ENCODE measurements at places on chromosomes 4 and X.
A peak's percentile ranks its signal among the peaks of the same experiment; 100 is the strongest.

DNA sequence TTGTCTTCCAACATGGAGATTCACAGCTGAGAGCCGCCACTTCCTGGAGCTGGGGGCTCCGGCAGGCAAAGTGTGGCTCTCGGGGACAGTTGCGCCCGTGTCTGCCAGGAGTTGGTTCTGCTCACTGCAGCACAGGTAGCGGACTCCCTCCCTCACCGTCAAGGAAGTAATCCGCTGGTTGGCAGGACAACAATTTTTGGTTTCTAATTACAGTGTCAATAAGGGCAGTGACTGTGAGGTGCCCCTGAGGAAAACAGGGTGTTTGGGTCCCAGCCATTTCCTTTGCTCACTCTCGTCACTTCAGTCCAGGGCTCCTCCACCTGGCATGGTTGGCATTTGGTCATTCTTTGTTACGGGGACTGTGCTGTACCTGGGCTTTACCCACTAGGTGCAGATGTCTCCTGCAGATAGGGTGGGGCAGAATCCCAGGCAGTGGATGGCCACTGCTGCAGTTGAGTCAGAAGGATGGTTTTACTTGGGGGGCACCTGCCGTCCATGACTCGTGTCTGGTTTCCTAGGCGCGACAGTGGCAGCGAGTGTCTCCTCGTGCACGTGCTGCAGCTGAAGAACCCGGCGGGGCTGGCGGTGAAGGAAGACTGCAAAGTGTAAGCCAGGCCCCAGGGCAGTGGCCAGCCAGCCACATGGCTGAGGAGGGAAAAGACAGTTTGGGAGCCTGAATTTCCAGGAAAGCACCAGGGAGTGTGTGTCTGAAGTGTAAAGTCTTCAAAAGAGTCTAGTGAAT lies 32.1 kb upstream of the CLCN4 start:
- DNase-seq: no peak

DNA sequence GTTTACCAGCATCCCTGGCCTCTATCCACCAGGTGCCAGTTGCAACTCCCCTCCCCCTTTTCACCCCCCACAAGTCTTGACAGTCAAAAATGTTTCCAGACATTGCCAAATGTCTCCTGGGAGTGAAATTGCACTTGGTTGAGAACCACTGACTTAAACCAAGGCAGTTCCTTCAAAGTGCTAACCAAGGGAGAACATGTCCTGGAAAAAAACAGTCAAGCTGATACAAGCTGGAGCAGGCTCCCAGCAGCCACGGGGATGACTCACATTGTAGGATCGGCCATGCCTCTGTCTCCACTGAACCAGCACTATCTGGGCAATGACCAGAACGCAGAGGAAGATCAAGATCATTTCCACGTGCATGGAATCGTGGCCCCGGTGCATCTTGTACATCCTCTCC lies 11.4 kb downstream of the RNF175 start:
- DNase-seq: no peak

GRCh38 chrX:45697591-45697990 lies 496.9 kb upstream of the DIPK2B start:
- DNase-seq: peak; percentile 10

DNA sequence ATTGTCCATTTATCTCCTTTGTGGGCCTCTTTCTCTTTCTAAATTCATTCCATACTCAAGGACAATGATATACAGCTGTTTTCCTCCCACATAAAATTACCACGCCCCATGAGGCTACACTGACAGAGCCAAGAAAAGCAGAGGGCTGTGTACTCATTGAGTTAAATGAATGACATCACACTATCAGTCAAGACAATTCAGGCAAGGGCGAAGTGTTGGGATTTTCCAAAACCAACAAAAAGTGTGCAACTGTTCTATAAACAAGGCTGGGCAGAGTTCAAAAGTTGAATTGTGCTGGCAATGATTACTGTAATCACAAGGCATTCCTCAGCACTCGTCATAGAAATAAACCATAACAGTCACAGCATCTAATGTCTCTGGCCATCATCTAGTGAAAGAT lies 799.6 kb upstream of the DIAPH2 start:
- no peak for DNase-seq

- DNase-seq: no peak
These were observed 538 bp upstream of the CYTL1 start for GRCh38 chr4:5019796-5020195.

DNA sequence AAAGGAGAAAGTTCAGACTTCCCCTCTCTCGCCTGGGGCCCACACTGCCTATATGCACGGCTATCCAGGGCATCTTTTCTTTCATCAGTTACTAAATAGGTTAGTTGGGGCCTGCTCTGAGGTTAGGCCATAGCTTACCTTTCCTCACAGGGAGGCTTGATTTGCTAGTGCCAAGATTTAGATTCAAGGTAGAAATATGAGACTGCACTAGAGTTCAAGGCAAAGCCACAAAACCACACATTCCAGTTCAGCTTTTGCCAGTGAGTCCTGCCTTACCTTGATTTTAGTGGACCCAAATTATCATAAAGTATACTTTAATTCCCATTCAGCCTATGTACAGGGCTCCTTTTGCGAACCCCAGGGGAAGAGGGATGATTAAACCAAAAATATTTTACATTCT lies 762.8 kb downstream of the PDHA2 start:
- DNase-seq: no peak

GRCh38 chr4:38204339-38205035 lies 244.3 kb downstream of the PTTG2 start:
- DNase-seq: no peak

DNA sequence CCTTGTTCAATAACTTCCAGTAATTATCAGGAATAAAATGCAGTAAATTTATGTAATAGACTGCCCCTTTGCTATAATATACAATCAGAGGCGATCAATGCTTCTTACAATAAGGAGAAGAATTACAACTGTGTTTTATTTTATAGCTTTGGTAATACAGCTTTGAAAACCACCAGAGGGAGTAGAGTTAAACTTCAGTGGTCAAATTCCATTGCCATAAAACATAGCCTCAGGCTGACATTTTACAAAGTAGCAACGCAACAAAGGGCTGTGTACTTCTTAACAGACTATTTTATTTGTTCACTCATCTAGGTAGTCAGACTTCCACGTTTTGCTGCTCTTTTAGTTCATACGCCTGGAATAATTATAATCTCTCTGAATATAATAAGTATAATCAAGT lies 58.5 kb downstream of the TEX13C start:
- DNase-seq: no peak

DNA sequence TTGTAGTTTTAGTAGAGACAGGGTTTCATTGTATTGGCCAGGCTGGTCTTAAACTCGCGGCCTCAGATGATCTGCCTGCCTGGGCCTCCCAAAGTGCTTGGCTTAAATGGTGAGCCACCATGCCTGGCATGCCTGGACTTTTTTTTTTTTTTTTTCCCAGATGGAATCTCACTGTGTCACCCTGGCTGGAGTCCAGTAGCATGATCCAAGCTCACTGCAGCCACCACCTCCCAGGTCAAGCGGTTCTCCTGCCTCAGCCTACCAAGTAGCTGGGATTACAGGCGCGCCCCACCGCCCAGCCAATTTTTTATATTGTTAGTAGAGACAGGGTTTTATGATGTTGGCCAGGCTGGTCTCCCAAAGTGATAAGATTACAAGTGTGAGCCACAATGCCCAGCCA lies 8.4 kb downstream of the UBE2K start:
- DNase-seq: no peak

DNA sequence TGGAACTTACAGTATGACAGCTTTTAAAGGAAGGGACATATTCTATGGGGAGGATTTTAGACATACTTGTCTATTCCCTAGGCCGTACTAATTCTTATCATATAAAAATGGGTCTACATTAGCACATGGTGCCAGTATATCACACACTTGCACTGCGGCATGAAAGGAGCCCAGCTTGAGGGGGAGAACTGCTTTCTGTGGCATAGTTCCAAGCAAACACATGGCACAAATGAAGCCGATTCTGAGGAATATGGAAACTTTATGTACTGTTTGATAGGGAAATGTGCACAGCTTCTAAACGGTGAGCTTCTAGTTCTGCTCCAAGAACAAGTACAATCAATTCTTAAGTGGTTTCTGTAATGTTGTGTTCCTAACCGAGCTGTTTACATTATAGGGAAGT lies 675.6 kb upstream of the FTHL17 start:
- DNase-seq: no peak

DNA sequence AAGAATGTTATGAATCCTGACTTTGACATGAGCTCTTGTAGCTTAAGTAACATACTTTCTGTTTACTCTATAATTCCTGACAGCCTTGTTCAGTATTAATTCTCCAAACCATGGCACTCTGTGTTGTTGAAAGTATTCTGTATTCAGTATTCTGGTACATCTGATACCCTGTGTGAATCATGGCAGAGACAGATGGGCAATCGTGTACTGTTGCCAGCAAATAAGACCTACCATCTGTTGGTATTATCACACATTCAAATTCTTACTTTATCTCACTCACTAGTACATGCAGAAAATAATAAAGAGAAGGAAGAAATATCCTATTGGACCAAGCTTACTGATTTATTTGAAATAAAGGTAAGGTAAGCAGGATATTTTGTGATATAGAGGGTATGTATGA lies 7.9 kb downstream of the MBTPS2 start:
- DNase-seq: no peak

DNA sequence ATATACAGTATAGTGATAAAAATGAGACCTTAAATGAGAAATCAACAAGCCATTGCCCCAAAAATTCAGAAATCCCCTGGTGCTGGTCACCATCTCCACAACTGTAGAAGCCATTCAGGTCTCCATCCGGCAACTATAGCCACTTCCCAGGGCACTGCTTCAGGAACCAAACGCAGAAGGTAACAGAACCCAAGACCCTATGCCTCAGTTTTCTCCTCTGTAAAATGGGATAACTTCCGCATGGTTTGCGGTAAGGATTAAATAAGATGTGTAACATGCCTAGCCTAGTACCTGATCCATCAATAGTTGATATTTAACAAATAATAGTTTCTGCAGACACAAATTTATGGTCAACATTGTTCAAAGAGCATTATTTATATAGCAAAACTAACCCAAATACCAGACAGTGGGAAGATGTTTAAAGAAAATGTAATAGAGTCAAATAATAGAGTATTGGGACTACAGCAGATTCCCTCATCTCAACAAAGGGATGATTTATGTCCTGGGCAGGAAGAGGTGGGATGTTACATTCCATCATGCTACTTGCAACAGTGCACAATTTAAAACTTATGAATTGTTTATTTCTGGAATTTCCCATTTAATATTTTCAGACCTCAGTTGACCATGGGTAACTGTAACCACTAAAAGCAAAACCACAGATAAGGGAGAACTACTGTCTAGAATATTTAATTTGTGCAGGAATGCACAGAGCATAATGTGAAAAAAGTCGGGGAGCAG lies 30.0 kb downstream of the IRF2 start:
- no peak for DNase-seq

- no peak for DNase-seq
These were observed 61.7 kb downstream of the MAML3 start for GRCh38 chr4:140092094-140092851.

DNA sequence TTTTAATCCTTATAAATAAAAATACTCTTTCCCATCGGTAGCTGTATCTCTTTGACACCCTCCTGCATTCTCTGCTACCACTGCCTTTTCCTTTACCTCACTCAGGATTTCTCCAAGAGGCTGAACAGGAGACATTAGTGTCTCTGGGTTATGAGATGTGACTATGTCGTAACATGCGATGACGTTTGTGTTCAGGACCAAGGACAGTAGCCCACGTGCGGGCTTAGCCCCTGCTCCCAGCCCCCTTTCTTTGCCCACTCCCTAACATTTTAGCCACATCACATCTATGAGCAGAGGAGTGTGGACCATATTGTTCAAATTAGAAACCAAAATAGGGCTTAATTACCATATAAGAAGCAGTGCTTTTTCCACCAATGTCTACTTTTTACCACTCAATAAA lies 369.3 kb downstream of the FBXW7 start:
- DNase-seq: no peak

DNA sequence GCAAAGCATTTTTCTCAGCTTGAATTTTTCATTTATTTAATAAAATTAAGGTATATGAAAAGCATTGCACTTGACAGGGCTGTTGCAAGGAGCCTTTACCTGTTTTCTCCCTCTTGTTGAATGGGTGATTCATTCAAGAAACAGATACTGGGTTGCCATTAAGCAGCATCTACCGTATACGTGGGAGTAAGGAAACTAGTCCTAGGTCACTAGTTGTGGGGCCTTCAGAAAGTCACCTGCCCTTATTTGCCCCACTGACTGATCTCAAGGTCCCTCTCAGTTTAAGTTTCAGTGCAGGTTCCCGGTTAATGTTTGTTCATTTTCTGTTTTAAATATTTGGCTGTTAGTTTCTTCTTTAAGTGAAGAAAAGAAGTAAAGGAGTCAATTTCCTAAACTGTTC lies 34.0 kb downstream of the LHFPL1 start:
- no peak for DNase-seq

DNA sequence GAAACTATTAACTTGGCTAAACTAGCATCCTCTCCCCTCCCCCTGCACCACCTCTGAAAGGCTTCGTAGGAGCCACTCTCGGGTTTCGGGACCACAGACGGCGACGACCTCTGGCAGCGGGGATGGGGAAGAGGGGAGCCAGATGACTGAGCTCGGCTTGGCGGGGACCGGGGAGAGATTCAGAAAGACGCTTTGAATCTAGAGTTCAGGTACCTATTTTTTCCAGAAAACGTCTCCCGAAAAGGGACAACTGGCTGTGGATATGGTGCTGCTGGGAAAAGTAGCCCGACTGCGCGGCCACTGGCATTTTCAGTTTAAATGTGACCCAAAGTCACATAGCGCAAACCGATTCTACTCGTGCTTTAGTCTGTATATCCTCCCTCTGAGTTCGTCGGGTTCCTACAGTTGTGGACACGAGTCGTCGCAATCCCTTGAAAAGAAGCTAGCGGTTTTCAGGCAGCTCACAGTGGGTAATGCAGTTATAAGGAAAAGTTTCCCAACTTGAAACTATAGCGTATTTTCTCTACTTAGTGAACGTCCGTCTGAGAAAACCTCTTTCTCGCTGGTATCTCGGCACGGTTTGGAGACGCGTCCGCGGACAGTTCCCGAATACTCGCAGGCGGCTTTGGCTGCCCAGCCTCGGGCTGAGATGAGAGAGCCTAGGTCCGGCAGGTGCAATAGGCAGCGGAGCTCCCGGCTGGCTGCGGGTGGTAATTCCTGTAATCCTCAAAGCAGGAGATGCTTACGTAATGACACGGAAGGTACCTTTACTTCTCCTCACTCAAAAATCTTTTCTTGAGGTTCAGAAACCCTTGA lies 1.3 kb downstream of the PARM1 start:
- DNase-seq: no peak

DNA sequence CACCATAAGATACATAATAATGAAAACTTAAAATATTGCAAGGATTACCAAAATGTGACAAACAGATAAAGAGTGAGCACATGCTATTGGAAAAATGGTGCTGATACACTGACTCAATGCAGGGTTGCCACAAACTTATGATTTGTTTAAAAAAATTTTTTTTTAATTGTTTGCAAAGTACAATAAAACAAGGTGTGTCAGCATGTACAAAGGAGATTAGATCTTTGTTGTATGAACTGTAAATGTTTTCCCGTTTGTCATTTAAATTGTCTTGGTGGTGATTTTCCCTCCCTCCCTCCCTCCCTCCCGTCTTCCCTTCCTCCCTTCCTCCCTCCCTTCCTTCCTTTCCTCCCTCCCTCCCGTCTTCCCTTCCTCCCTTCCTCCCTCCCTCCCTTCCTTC lies 31.4 kb downstream of the ANXA5 start:
- no peak for DNase-seq

Data from activated CD4-positive, alpha-beta T cell treated with anti-CD3 and anti-CD28 coated beads, Interleukin-2, amount 50 U/mL, for 16 hours (primary cell).